Esophagus squamous epithelium (tissue), 5 donors: ENCODE measurements at places on chromosomes 13 and 19.

DNA sequence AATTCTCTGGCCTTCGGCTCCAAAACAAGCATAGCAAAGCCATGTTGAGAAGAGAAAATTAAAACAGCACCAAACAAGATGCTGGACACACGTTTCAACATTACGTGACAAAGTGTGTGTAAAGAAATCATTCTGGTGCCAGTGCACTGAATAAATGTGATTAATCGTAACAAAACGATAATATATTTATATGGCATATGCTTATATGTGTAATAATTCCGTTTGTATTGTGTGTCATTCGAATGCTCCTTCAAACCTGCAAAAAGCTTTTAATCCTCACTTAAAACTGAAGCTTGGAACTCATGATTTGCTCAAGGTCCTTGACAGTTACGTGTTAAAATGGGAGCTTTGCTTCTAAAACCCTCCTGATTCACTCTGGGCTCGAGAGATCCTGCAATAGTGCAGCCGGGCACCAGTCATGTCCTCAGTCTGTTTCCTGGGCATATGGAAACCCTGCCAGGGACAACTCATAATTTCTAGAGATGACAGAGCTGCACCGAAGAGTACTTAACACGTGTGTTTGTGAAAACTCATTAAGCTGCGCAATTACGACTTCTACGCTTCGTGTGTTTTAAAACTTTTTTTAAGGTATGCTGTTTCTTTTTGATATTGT, 731 bp upstream of the AKAP8L start:
- DNase-seq = no peak

DNA sequence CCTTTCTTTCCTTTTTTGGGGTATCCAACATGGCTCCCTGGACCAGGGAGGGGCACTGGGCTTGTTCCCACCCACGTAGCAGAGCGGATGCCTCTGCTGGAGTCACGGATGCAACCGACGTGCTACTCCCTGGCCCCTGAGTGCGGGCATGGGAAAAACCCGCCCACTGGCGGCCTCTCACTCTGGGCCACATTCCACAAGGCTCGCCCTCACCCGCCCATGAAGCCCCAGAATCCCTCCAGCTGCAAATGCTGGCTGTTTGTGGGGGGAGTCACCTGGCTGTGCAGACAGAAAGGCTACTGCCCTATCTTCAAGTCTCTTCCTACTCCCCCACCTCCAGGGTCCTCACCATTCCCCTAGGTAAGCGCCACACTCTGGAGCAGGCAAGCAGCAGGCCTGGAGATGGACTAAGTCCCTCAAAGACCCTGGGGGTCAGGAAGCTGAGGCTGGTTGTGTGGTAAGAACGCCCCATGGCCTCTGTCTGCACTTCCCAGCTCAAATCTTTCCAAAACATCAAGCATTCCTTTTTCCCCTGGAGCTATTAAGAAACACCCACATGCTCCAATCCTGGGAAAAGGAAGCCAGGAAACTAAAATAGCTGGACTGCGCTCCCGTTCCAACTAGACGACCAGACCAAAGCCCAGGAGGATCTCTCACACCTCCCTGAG, 17.9 kb upstream of the EPHX3 start:
- no peak for DNase-seq

- no peak for DNase-seq
These were observed 385.6 kb downstream of the SLITRK6 start for GRCh38 chr13:85413664-85414063.

- no peak for DNase-seq
These were observed 235.6 kb upstream of the CSNK1A1L start for GRCh38 chr13:37340901-37341670.

GRCh38 chr13:89783221-89783755, 1564.2 kb upstream of the MIR17HG start:
- DNase-seq = no peak

DNA sequence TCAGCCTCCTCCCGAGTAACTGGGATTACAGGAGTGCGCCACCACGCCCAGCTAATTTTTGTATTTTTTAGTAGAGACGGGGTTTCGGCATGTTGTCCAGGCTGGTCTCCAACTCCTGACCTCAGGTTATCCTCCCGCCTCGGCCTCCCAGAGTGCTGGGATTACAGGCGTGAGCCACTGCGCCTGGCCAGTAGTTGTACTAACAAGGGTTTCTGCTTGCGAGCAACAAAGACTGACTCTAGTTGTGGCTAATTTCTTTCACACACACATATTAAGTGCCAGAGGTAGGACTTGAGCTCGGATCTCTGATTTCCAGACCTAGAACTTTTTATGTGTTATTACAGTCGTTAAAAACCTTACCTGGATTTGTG, 635 bp upstream of the PCCA start:
- no peak for DNase-seq

GRCh38 chr13:79149210-79149609, 256.8 kb downstream of the RBM26 start:
- DNase-seq = no peak

DNA sequence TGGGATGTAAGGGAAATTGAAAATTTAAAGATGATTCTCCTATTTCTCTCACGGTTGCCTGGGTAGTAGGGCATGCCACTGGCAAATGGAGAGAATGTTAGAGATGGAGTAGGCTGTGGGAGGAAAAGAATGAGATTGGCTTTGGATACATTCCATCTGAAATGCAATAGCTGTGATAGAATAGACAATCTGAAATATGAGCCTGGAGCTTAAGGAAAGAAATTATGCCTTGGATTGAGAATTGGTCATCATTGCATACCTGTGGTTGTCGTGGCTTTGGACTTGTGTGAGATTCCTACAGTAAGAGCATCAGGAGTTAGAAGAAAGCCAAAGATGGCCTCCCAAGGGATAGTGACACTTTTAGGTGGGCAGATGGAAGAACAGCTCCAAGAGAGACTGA, 305.1 kb upstream of the SLC10A2 start:
- DNase-seq = no peak

DNA sequence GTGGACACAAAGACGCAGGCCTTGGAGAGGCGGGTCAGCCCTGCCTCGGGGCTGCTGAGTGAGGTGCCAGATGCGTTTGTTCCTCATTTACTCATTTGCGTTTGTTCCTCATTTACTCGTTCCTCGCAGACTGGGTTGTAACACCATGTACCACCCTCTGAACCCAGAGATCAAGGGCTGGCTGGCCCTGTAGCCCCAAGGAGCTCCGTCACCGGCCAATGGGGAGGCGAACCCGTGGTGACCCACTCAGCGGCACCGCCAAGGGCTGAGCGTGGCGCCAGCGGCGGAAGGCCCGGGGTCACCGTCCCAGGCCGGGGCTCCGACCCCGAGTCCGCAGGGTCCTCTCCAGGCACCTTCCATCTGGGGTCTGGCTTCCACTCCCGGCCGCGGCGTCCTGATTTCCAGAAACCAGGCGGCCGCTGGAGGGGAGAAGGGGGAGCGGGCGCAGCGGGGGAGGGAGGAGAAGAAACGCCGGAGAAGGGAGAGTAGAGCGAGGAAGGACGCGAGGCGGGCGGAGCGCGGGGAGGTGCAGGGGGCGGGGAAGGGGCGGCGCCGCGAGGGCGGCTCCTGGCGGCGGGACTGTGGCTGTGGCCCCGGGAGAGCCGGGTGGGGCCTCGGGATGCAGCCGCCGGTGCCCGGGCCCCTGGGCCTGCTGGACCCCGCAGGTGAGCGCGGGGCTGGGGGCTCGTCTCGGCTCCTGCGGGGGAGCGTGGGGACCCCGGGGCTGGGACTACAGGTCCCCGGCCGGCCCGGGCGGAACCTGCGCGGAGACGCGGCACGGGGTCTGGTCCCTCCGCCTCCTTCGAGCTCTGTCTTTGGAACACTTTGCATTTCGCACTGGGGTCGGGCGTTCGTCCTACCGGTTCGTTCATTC, at the start of gene TMEM255B:
TMEM255B (plus strand) TSS at position 576 of the 874 bp plus-strand sequence; CDS start at position 620, 44 bp downstream.
- peak; percentile 32 for DNase-seq

- DNase-seq = no peak
These were observed 2.8 kb downstream of the ATP4A start for GRCh38 chr19:35560677-35561076.

- DNase-seq = no peak
These were observed 27.6 kb downstream of the MYO9B start for GRCh38 chr19:17103177-17103576.

DNA sequence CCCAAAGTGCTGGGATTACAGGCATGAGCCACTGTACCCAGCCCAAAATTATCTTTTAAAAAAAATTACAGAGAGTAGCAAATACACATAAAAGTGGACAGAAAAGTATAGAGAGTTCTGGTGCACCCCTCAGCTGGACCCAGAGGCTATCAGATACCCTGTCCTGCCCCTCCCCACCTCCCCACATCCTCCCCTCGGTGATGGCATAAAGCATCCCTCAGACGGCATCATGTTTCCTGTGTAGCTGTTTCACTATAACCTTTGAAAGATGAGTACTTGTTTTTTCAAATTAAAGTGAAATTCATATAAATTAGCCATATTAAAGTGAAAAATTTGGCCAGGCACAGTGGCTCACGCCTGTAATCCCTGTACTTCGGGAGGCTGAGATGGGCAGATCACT, 20.1 kb downstream of the SLC27A1 start:
- no peak for DNase-seq

GRCh38 chr19:45817725-45818301, 2.7 kb upstream of the RSPH6A start:
- no peak for DNase-seq

DNA sequence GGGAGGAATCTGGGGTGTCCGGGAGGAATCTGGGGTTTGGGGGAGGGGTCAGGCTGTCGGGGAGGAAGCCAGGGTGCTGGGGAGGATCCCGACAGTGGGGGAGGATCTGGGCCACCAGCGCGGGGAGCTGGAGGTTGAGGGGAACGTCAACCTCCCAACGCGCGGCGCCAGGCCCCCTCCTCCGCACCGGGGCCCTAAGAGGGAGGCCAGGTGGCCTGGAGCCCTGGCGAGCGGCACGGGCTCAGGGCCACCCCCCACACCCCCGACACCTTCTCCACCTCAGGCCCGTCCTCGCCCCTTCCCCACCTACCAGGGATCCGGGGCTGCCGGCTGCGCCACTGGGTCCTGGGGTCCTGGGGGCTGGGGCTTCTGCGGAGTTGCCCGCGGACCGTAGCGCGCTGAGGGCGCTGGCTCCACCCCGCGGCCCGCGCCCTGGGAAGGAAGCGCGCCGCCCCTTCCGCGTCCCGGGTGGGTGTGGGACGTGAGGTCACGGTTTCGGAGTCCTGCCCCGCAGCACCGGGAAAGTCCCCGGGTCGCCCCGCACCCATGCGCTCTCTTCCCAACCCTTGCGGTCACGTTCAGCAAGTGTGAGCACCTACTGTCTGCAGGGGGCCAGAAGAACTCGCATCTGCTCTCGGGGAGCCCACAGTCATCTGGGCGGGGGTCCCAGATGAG, at the start of gene TICAM1:
TICAM1 (minus strand) TSS at position 409 of the 675 bp plus-strand sequence. CDS start 13,335 bp downstream, outside the sequence.
- DNase-seq = no peak

GRCh38 chr19:38389101-38389925, 816 bp downstream of the SPRED3 start:
- DNase-seq = no peak

DNA sequence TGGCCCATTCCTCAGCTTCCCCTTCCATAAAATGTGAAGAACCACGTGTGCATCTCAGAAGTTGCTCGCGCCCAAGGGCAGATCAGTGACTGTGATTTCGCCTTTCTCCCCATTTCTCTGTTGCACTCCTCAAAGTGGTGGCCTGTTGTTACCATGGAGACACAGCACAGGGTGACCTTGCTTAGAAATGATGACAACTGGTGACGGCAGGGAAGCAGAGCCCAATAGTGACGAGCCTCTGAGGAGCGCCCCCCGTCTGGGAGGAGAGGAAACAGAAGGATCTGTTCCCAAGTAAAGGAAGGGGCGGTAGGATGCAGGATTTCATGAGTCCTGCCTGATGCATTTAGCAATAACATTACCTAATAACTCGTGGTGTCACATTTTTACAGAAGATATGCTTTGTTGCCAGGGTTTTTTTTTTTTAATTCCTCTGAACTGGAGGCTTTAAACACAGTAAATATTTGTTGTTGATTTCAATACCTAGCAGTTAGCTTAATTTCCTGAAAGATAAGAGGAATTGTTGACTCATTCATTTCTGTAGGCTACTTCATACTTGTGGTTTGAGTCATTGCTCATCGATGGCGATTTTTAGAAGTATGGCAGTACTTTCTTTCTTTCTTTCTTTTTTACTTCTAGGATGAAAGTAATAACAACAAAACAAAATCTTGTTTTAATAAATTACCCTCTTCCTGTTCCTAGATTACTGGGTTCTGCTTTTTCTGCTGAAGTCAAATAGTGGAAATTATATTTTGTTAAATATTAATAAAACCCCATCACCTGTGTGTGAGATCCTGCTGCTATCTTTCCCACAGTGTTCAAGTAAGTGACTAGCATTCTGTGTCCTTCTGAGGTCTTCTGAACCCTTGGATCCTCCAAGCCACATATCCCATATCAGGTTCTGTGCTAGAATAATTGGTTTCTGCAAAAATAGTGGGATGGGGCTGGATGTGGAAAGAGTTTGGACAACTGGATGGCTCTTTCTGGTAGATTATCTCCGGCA, 36.0 kb downstream of the MBNL2 start:
- DNase-seq = no peak

- DNase-seq = no peak
These were observed 629 bp upstream of the FGF9 start for GRCh38 chr13:21670006-21670882.

DNA sequence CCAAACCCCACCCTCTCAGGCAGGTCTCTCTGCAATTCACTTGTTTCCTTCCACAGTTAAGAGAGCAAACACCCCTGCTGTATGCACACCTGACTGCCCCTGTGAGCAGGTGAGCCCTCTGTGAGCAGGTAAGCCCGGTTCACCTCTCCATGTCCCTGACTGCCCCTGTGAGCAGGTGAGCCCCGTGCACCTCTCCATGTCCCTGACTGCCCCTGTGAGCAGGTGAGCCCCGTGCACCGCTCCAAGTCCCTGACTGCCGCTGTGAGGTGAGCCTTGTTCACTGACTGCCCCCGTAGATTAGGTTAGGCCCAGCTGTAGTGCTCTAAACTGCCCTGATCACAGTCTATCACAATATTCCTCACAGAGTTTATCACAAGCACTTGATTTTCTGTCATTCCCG, 29.2 kb downstream of the TMTC4 start:
- no peak for DNase-seq

DNA sequence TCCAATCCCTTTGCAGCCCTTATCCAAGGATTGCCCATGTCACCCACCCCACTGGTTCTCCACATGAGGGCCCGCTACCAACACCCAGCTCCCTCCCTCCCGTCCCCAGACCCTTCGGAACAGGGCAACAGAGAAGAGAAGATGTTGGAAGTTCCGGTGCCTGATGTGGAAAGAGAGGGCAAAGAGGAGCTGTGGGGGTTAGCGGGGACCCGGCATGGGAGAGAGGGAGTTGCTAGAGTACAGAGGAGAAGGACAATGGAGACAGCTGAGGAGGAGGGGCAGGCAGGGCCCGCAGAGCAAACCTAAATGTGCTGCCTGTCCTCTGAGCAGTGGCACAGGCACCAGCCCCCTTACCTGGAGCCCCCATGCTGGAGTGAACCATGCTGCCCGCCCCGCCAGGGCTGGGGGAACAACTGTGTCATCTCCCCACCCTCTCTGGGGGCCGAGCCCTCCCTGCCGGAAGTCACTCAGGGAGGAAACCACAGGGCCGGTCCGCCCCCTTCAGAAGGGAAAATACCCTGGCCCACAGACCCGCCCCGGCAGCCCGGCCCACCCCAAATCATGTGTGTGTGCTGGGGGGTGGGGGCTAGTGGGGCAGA, at the start of gene POU2F2:
POU2F2 (minus strand) TSS at position 417 of the 599 bp plus-strand sequence; CDS start at position 382, 35 bp downstream.
- no peak for DNase-seq
